GDM1 (cell line): ENCODE measurements at places on chromosomes 11 and 22.

GRCh38 chr22:20777420-20778177, 3.7 kb downstream of the SERPIND1 start:
- DNase-seq: no peak

- DNase-seq: peak; percentile 77
Measured at GRCh38 chr22:30649430-30650007, 13.9 kb downstream of the SLC35E4 start.

DNA sequence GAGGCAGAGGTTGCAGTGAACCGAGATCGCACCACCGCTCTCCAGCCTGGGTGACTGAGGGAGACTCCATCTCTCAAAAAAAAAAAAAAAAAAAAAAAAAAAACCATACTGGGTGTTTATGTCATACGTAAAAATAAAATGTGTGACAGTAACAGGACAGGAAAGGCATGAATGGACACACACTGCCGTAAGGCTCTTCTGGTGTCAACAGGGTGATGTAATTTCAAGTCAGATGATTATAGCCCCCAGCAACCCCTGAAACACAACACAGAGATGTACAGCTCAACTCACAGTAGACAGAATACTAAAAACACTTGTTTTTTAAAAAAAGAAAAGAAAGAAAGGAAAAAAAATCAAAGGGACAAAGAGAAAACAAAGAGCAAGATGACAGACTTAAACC, 22.2 kb downstream of the SBF1 start:
- DNase-seq: no peak

DNA sequence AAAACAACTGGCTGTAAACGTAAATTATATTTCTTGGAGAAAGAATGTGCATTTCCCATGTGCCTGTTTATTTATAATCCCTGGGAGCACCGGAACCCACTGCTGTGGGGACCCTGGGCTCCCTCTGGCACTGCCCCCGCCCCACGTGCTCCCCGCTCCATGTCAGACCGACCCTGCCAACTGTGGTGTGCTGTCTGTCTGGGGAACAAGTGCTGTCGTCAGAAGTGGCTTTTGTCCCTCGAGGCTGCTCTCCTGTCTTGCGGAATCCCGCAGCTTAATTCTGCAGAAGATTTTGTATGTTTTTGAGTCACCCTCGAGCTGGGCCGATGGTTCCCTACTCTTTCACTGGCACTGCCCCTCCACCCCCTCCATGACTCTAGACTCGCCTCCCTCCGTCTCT, 2.4 kb downstream of the LRRC10B start:
- no peak for DNase-seq

- DNase-seq: no peak
Measured at GRCh38 chr11:119853581-119854360, 124.8 kb upstream of the NECTIN1 start.

DNA sequence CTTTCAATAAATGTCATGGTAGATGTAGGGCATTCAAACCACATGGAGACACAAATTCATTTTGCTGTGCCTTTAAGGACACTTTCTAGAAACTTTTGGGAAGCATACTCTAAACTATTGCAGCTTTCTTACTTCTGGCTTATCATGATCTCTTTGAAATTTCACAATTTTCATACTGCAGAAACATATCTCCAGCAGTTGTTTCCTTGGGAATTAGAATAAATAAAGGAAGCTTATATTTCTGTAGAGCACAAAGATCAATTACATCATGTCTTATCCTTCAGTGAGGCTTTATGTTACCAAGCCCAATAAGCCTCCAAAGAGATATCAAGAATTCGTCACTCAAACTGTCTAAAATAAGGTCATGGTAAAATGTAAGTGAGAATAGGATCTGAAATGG, 74.5 kb upstream of the RAB38 start:
- no peak for DNase-seq
